ENCODE measurements at places on chromosomes 5 and 9.

GRCh38 chr9:134455934-134456755 is 129.9 kb downstream of the RXRA start:
- no peak overlapping the region for H3K4me3 ChIP-seq
- no peak for DNase-seq
- no peaks in the 10 kb centered on the region for H3K4me1 ChIP-seq
- no peak overlapping the region for H3K27ac ChIP-seq
- H3K36me3 ChIP-seq = no peaks in the 10 kb centered on the region

- no peak for DNase-seq
- H3K4me3 ChIP-seq = no peak overlapping the region
- H3K4me1 ChIP-seq = peaks cover 14% of the 10 kb centered on the region
- H3K27me3 ChIP-seq = no peaks in the 10 kb centered on the region
Measured at GRCh38 chr5:32446630-32447029, 2.1 kb upstream of the ZFR start.

DNA sequence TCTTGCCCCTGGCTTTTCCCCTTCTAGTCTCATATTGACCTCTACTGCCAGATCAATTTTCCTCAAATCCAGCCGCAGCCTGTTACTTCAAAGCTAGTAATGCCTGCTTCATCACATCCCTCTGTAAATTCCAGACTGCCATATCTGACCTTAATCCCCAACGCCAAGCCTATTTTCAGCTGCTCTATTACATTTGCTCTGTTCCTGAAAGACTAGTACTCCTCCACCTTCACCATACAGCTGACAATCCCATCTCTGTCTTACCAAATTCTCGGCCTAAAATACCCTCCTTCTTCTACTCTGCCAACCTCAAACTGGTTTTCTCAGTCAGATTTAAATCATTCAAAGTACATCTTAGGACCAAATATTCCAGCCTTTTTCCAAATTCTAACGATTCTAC is 420.2 kb downstream of the RAB3C start:
- no peaks in the 10 kb centered on the region for H3K4me1 ChIP-seq
- no peaks in the 10 kb centered on the region for H3K36me3 ChIP-seq
- H3K27ac ChIP-seq = no peak overlapping the region
- no peak overlapping the region for H3K4me3 ChIP-seq
- no peaks in the 10 kb centered on the region for H3K27me3 ChIP-seq
- no peak for DNase-seq

- H3K4me3 ChIP-seq = no peak overlapping the region
- no peaks in the 10 kb centered on the region for H3K27me3 ChIP-seq
- H3K36me3 ChIP-seq = no peaks in the 10 kb centered on the region
- H3K27ac ChIP-seq = no peak overlapping the region
Measured at GRCh38 chr5:69209602-69210001, 20.2 kb downstream of the CENPH start.

GRCh38 chr5:151037561-151038411 is 17.4 kb downstream of the GPX3 start:
- DNase-seq = no peak
- no peak overlapping the region for H3K4me3 ChIP-seq
- H3K36me3 ChIP-seq = peaks cover 63% of the 10 kb centered on the region
- H3K27ac ChIP-seq = no peak overlapping the region
- no peaks in the 10 kb centered on the region for H3K4me1 ChIP-seq

DNA sequence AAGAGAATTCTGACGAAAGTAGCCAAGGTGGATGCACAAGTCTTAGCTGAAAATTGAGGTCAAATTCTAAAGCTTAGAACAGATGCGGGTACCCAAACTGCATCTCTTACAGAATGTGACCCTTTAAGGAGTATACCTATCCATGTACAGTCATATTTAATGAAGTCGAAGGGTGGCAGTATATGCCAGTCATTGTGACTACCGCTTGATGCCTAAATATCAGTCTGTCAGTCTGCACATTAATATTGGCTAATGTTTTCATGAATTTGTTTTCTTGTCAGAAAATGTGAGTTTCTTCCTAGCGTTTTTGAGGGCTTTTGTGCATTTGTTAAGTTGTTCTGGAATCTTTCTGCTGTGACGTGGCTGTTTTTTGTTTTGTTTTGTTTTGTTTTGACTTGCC is 264.5 kb upstream of the ELAVL2 start:
- H3K4me3 ChIP-seq = no peak overlapping the region
- no peak overlapping the region for H3K27ac ChIP-seq
- H3K36me3 ChIP-seq = no peaks in the 10 kb centered on the region
- DNase-seq = no peak
- no peaks in the 10 kb centered on the region for H3K4me1 ChIP-seq

DNA sequence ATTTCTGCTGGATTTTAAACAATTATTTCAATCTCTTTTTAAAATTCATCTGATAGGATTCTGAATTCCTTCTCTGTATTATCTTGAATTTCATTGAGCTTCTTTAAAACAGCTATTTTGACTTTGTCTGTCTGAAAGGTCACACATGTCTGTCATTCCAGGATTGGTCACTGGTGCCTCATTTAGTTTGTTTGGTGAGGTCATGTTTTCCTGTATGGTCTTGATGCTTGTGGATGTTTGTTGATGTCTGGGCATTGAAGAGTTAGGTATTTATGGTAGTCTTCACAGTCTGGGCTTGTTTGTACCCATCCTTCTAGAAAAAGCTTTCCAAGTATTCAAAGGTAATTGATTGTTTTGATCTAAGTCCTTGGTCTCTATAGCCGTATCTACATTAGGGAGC is 39.1 kb downstream of the DENND4C start:
- no peak overlapping the region for H3K27ac ChIP-seq
- H3K36me3 ChIP-seq = no peaks in the 10 kb centered on the region
- no peak overlapping the region for H3K4me3 ChIP-seq
- H3K4me1 ChIP-seq = no peaks in the 10 kb centered on the region

DNA sequence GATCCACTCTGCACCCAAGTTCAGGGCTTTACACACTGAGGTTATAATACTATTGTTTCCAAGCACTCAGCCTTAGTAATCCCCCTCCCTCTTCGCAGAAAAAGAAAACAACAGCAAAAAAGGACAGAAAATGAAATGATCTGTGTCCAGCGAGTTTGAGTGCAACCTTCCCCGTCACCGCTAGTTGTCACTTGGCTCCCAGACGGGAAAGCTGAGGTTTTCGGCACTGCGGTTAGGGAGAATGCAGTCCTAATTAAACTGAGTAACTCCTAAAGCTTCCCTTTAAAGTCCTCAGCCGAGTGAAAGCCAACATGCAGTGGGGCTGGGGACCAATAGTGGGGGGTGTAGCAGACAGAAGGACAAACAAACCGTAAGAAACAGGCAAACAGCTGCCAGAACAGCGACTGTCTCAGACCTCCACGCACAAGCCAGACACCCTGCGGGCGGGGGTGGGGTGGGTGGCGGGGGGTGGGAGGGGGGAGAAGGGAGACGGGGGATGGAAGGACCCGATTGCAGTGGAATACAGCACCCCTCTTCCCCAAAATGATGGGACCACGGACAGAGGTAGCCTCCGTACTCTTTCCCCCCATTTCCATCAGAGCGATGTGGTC is 680 bp downstream of the GLRA1 start:
- H3K4me1 ChIP-seq = no peaks in the 10 kb centered on the region
- no peak overlapping the region for H3K27ac ChIP-seq
- no peak overlapping the region for H3K4me3 ChIP-seq
- no peaks in the 10 kb centered on the region for H3K36me3 ChIP-seq
- no peak for DNase-seq
- H3K27me3 ChIP-seq = no peaks in the 10 kb centered on the region

- H3K36me3 ChIP-seq = no peaks in the 10 kb centered on the region
- no peaks in the 10 kb centered on the region for H3K4me1 ChIP-seq
- no peak for DNase-seq
- H3K27me3 ChIP-seq = no peaks in the 10 kb centered on the region
Measured at GRCh38 chr5:38720554-38721361, 125.1 kb upstream of the OSMR start.

DNA sequence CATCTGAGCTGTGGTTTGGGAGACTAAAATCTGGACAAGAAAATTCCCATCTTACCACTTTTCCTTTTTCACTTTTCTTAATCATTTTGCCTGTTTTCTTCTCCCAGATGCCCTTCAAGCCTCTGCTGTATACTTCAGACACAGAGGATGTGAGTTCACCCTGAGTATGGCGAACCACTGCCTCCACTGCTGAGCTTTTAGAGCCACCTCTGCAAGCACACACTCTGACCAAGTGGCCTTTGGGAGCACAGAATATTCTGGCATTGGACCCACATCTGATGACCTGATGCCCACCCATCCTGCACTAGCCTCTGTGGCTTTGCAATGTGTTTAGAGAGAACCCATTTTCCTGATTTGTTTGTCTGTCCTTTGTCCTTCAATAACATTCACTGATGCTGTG is 32.5 kb downstream of the TERT start:
- H3K36me3 ChIP-seq = no peaks in the 10 kb centered on the region
- H3K27ac ChIP-seq = no peak overlapping the region
- H3K27me3 ChIP-seq = no peaks in the 10 kb centered on the region

GRCh38 chr5:172466062-172466461 is 11.7 kb upstream of the SH3PXD2B start:
- H3K27me3 ChIP-seq = no peaks in the 10 kb centered on the region
- no peaks in the 10 kb centered on the region for H3K4me1 ChIP-seq
- H3K4me3 ChIP-seq = no peak overlapping the region

DNA sequence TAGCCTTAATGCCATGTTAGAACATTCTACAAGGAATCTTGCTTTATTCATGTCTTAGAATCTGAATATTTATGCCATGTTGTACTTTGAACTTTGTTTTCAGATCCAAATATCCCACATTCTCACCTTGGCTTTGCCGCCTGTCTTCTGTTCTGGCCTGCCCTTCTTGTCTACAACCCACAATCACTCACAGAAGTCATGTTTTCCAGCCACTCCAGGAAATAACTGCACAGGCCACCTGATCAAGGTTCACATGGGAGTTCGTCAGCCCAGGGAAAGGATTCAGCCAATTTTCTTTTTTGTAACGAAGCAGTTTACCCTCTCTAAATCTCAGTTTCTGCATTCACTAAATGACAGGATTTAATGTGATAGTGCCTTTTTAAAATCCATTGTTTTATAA is 70.5 kb downstream of the JAKMIP2 start:
- DNase-seq = no peak
- no peaks in the 10 kb centered on the region for H3K36me3 ChIP-seq
- H3K4me3 ChIP-seq = no peak overlapping the region
- no peak overlapping the region for H3K27ac ChIP-seq
- no peaks in the 10 kb centered on the region for H3K4me1 ChIP-seq

DNA sequence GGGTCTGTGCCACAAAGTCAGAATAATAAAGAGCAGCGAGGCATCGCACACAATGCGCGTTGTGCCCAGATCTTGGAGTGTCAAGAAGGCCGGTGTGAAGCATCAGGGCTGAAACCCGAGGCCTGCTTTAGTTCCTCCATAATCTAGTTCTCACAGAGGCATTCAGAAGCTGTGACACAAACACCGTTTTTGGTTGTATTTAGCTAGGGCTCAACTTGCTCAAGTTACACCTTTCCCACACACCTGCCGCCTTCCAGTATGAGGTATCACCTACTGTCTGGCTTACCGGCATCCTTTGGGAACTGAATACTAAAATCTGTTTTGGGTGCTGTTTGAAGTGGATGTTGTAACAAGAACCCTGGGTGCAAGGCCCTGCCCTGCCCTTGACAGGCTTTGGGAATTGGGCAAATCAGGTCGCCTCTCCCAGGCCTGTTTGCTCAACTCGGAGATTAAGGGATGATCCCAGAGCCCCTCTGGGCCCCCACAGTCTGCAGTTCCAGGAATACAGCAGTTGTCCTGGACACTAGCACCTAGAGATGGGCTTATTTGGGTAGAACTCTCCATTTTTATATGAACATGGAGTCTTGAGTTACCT is 27.0 kb downstream of the SLC25A25 start:
- H3K27me3 ChIP-seq = no peaks in the 10 kb centered on the region
- no peak overlapping the region for H3K4me3 ChIP-seq
- H3K36me3 ChIP-seq = peaks cover 7% of the 10 kb centered on the region
- peaks cover 25% of the 10 kb centered on the region for H3K4me1 ChIP-seq

GRCh38 chr9:79237861-79238260 is 333.9 kb upstream of the TLE4 start:
- H3K27me3 ChIP-seq = no peaks in the 10 kb centered on the region
- H3K4me1 ChIP-seq = no peaks in the 10 kb centered on the region
- DNase-seq = no peak

DNA sequence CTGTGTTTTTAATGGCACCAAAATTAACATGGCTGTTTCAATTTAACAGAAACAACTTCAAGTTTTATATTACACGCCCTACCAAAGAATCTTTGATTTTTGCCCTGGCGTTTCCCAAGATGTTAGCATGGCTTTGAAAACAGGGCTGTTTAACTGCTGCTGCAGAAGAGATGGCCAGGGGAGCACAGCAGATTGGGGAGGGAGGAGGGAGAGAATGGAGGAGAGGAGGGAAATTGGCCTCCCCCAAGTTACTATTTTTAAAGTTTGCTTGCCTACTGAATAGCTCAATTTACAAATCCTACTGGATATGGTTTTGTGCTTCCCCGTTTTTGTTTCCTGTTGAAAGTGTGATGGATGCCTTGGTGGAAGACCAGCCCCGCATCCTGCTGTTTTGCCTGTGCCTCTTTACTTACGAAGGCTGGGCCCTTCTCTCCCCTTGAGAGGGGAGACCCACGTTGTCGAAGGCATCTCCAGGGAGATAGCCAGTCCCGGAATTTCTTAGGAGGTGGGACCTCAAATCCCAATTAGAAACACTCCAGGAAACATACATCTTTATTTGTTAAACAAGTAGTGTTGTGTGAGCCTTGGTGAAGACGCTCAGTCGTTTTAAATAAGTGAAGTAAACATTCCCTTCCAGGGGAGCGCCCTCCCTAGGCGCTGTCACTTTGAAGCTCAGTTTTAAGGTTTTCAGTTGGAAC is 98.6 kb downstream of the AOPEP start:
- H3K4me1 ChIP-seq = peaks cover 18% of the 10 kb centered on the region
- no peak for DNase-seq
- H3K4me3 ChIP-seq = no peak overlapping the region
- no peaks in the 10 kb centered on the region for H3K36me3 ChIP-seq
- H3K27me3 ChIP-seq = no peaks in the 10 kb centered on the region

- peaks cover 5% of the 10 kb centered on the region for H3K36me3 ChIP-seq
- 0 out of 2 replicates have a peak overlapping the region, but pooled peaks have one; percentile 19 for H3K4me3 ChIP-seq
- DNase-seq = no peak
- peak overlapping the region; percentile 84 for H3K27ac ChIP-seq
- H3K4me1 ChIP-seq = peaks cover 75% of the 10 kb centered on the region
Measured at GRCh38 chr5:6730407-6730806, 17.2 kb downstream of the TENT4A start.

- no peaks in the 10 kb centered on the region for H3K27me3 ChIP-seq
- DNase-seq = no peak
- H3K36me3 ChIP-seq = no peaks in the 10 kb centered on the region
- H3K27ac ChIP-seq = no peak overlapping the region
Measured at GRCh38 chr5:178429156-178429468, 161.1 kb downstream of the COL23A1 start.

GRCh38 chr9:83622433-83622938 is 457 bp upstream of the IDNK start:
- H3K27ac ChIP-seq = peak overlapping the region; percentile 91
- H3K36me3 ChIP-seq = peaks cover 4% of the 10 kb centered on the region
- H3K27me3 ChIP-seq = no peaks in the 10 kb centered on the region

GRCh38 chr9:119255116-119255515 is 114.1 kb downstream of the BRINP1 start:
- DNase-seq = no peak
- H3K4me1 ChIP-seq = no peaks in the 10 kb centered on the region
- no peaks in the 10 kb centered on the region for H3K36me3 ChIP-seq
- no peak overlapping the region for H3K4me3 ChIP-seq
- H3K27ac ChIP-seq = no peak overlapping the region
